Sigmoid colon (tissue), 7 donors: ENCODE measurements at places on chromosomes 3 and 15.

GRCh38 chr15:51022206-51022605 lies 72.5 kb downstream of the TNFAIP8L3 start:
- no peak for DNase-seq

DNA sequence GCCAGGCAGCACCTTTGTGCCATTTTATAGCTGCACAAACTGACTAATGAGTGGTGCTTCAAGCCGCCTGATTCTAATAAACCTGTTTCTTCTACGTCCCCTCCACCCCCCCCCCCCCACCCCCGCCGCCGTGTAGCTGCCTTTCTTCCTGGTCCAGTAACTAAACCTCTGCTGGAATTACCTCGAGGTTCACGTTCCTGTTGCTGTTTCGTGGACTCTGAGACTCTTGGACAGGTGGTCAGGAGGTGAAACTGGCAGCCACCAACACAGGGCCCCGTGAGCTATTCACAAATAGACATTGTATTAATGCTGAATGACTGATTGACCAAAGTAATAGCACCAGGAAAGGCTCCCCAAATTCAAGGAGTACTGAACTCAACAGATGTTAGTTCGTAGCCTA lies 73.9 kb downstream of the TRIM69 start:
- no peak for DNase-seq

GRCh38 chr3:141320399-141321108 lies 47.8 kb upstream of the ZBTB38 start:
- DNase-seq: no peak

- DNase-seq: no peak
Measured at GRCh38 chr3:143301031-143301901, 181.7 kb downstream of the CHST2 start.

- no peak for DNase-seq
Measured at GRCh38 chr3:196918968-196919367, 23.4 kb downstream of the NCBP2 start.

GRCh38 chr3:9201266-9201665 lies 48.2 kb downstream of the SRGAP3 start:
- no peak for DNase-seq
